ENCODE measurements at places on chromosomes 5 and 9. TPM values are rescaled to one million over a fixed set of nuclear protein-coding genes. Genes with fewer than 3 reads are reported as not detected.

EFNA5 gene
- total RNA-seq: 22.1 TPM

PDZD2 gene
- 0.10 TPM for total RNA-seq

CDK5RAP2 gene
- total RNA-seq: 29.3 TPM

PFN3 gene
- total RNA-seq: not detected

PBX3 gene
- 12.9 TPM for total RNA-seq

COL5A1 gene
- total RNA-seq: 65.4 TPM

IL5 gene
- not detected for total RNA-seq

PCDHGA4 gene
- 0.16 TPM for total RNA-seq

LIFR gene
- total RNA-seq: 6.5 TPM

SPATA31D4 gene
- total RNA-seq: not detected

NIM1K gene
- 0.23 TPM for total RNA-seq

PRRC2B gene
- total RNA-seq: 62.4 TPM

IL3 gene
- total RNA-seq: not detected

SNX18 gene
- total RNA-seq: 4.7 TPM

VCAN gene
- total RNA-seq: 13.9 TPM

ANKRD55 gene
- not detected for total RNA-seq

SKP1 gene
- 654 TPM for total RNA-seq

FBP1 gene
- total RNA-seq: not detected

TAS2R1 gene
- total RNA-seq: not detected

KLF4 gene
- total RNA-seq: 14.8 TPM

SLC6A7 gene
- 0.02 TPM for total RNA-seq

TMEM252 gene
- total RNA-seq: not detected

PAPPA gene
- total RNA-seq: 24.8 TPM

FGF10 gene
- total RNA-seq: not detected

IQGAP2 gene
- 1.2 TPM for total RNA-seq

TLE1 gene
- total RNA-seq: 89.1 TPM

TPPP gene
- 6.4 TPM for total RNA-seq

CAMK4 gene
- 0.11 TPM for total RNA-seq

SLC25A51 gene
- total RNA-seq: 18.8 TPM

HNRNPAB gene
- total RNA-seq: 322 TPM

HTR4 gene
- total RNA-seq: not detected

OR1L6 gene
- total RNA-seq: not detected

FAM169A gene
- total RNA-seq: 4.2 TPM

BNC2 gene
- 4.1 TPM for total RNA-seq

GRXCR2 gene
- not detected for total RNA-seq

RMND5B gene
- 32.7 TPM for total RNA-seq

SGCD gene
- total RNA-seq: 4.5 TPM

ANKRD33B gene
- 10.8 TPM for total RNA-seq

PHAX gene
- 49.7 TPM for total RNA-seq

GCNT4 gene
- total RNA-seq: 0.43 TPM

PCDHA1 gene
- total RNA-seq: 0.10 TPM

MTX3 gene
- total RNA-seq: 5.0 TPM

RETREG1 gene
- total RNA-seq: 3.8 TPM

NPR3 gene
- 20.8 TPM for total RNA-seq

RABEPK gene
- 42.7 TPM for total RNA-seq

DPYSL3 gene
- total RNA-seq: 16.9 TPM

TEX48 gene
- not detected for total RNA-seq

SMIM33 gene
- not detected for total RNA-seq

EIF4E1B gene
- not detected for total RNA-seq

FCN1 gene
- not detected for total RNA-seq

ADAMTSL1 gene
- total RNA-seq: not detected

OR13C3 gene
- total RNA-seq: not detected

FIBCD1 gene
- total RNA-seq: 6.5 TPM

ARL14EPL gene
- 0.08 TPM for total RNA-seq

BTNL9 gene
- total RNA-seq: 0.83 TPM

OR2S2 gene
- not detected for total RNA-seq

DEPDC1B gene
- total RNA-seq: 18.3 TPM

ENHO gene
- 2.1 TPM for total RNA-seq

All from A549 treated with CORT108297 at 1 μM for 4 hours (cell line).